Activated naive CD8-positive, alpha-beta T cell treated with anti-CD3 and anti-CD28 coated beads, Interleukin-2, amount 50 U/mL, for 16 hours (primary cell): ENCODE measurements at places on chromosomes 3 and 15.

DNA sequence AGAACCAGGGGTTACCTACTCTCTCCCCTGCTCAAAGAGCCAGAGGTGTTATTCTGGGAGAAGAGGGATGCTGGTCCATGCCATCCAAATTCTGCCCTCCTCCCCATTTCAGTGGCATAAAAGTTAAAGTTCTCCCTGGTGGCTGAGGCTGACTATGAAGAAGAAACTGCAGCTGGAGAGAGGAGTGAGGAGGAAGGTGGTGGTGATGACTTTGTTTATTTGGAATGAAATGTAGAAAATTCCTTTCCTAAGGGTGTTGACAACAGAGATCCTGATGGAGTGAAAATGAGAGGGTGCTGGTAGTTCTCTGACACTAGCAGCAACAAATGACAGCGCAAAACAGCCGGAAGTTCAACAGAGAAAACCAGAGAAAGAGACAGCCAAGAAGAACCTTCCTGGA, 100.4 kb downstream of the PCCB start:
- no peak for DNase-seq

- DNase-seq: no peak
Observed at GRCh38 chr3:193704431-193704830, 111.4 kb downstream of the OPA1 start.

GRCh38 chr3:47273564-47273963, 9.0 kb downstream of the KIF9 start:
- no peak for DNase-seq

DNA sequence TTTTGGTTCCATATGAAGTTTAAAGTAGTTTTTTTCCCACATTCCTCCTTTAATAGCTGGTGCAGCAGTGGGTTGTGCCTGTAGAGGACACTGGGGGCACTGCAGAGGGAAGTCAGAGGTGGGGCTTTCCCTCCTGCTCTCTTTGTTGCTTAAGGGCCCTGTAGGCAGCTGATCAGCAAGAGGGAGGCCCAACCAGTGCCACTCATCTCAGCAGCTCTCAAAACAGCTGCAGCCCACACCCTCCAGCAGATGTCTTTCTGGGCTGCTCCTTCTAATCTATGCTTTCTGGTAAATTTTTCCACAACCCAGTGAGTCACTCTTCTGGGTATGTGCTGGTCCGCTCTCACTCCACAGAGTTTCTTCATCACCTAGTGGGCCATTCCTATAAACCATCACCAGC, 263.8 kb downstream of the FEZF2 start:
- no peak for DNase-seq

GRCh38 chr15:42504631-42505030, 9.2 kb downstream of the SNAP23 start:
- no peak for DNase-seq

- no peak for DNase-seq
Observed at GRCh38 chr3:37024092-37024491, 30.8 kb downstream of the MLH1 start.

GRCh38 chr3:157533298-157534070, 30.3 kb upstream of the VEPH1 start:
- DNase-seq: no peak

DNA sequence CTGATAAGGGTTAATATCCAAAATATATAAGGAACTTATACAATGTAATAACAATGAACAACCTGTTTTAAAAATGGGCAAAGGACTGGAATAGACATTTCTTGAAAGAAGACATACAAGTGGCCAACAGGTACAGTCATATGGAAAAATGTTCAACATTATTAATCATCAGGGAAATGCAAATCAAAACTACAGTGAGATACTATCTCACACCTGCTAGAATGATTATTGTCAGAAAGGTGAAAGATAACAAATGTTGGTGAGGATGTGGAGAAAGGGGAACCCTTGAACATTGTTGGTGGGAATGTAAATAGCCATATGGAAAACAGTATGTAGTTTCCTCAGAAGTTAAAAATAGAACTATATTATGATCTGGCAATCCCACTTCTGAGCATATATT, 20.4 kb downstream of the GOLM2 start:
- DNase-seq: no peak

DNA sequence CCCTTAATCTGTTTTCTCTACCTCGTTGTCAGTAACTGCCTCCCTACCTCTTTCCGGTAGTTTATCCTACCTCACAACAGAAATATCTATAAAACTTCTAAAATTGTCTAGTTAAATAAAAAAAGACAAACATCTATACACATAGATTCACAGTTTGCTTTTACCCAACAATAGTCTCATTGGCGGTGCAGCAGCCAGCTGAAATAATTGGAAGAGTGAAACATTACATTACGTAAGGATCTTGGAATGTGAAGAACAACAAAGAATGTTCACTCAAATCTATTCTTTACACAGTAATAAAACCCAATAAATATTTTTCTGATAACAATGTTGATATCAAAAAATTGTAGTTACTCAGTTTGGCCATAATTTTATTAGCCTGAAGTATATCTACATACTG, 115.5 kb upstream of the ARPP21 start:
- DNase-seq: no peak

- no peak for DNase-seq
Observed at GRCh38 chr3:9183811-9184460, 65.5 kb downstream of the SRGAP3 start.

GRCh38 chr3:196695849-196696226, 16.2 kb downstream of the CEP19 start:
- no peak for DNase-seq
